ENCODE measurements at places on chromosomes 11 and 22.

GRCh38 chr22:50460938-50461337 is 13.9 kb downstream of the SBF1 start:
- DNase-seq: no peak

GRCh38 chr11:120830085-120830620 is 193.7 kb upstream of the TBCEL start:
- no peak for DNase-seq

- no peak for DNase-seq
These were observed 6.2 kb downstream of the HPS4 start for GRCh38 chr22:26477341-26477731.

- peak; percentile 90 for DNase-seq
These were observed at the start of gene CSNK1E for GRCh38 chr22:38317122-38317994. Gene CSNK1E, minus strand, starts transcription at chr22:38317433. Its CDS starts 3,276 bp downstream, at chr22:38314157.

GRCh38 chr22:45546333-45547015 is 43.8 kb downstream of the FBLN1 start:
- DNase-seq: no peak

DNA sequence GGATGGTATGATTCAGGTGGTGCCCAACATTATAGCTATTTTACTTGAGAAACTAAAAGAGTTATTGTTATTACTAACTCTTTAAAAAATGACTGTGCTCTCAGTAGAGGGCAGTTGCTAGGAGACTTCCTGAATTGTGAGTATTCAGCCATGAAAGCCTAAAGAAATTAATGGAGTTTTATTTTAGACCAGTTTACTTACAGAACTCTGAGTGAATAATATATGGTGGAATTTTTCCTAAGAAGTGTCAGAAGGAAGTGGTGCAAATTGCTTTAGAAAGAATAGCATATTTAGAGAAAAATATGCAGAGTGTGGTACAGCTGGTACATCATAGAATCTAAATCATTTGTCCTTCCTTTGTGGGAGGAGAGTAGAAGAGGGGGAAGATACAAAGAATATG is 689.9 kb upstream of the CCDC90B start:
- no peak for DNase-seq

DNA sequence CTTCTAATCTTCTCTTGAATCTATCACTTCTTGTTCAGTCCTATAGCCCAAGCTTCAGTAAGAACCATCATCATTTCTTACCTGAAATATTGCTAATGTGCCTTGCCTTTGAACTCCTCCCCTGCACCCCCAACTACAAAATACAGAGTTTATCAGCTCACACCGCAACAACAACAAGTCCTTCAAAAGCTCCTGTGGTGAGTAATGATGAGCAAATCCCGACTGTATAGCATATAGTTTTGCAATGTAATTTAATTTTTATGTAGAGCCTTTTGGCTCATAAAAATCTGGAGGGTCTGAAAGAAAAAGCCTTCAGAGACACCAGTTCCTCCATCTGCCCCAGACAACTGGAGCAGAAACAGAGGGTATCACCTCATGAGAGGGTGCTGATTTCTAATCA is 124.7 kb downstream of the ARHGAP32 start:
- no peak for DNase-seq

GRCh38 chr11:6653097-6653496 is 2.5 kb downstream of the DCHS1 start:
- no peak for DNase-seq

GRCh38 chr11:69416762-69417698 is 64.4 kb upstream of the LINC01488 start:
- no peak for DNase-seq

DNA sequence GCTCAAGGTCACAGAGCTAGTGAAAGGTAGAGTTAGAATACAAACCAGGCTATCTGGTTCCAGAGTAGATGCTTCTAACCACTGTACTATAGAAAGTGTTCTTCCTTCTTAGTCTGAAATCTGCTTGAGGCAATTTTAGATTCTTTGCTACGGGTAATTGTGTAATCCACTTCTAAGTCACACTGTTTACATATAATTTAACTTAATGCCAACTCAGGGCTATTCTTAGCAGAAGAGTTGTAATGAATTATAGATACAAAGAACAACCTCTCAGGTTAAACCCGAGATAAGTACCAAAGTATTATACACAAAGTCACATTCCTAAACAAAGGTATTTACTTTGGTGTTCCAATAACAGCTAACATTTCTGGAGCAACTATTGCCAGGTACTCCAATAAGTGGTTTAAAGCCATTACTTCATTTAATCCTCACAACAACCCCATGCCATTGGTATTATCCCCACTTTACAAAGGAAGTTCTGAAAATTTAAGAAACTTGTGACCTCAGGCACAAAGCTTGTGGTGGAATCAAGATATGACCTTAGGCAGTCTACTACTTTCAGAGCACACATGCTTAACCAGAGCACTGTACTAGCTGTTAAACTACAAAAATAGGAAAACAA is 31.1 kb upstream of the DDI1 start:
- no peak for DNase-seq

GRCh38 chr11:12112750-12113149 is 2.4 kb downstream of the MICAL2 start:
- no peak for DNase-seq

DNA sequence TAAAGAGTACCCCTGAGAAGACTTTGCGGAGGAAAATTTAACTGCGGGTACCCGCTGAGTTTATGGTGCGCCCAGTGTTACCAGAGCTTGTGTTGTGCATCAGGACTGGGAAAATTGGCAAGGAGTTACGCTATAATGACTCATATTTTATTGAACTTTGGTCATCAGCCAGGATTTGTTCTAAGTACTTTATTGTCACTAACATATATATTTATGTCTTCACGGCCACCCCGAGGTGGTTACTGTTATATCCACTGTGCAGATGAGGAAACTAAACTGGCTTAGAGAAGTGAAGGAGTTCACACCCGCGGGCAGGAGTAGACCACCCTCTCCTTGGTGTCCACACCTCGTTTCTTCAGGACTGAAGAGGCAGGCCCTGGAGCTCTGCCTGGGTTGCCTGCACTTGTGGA is 667 bp downstream of the ACCS start:
- DNase-seq: no peak

- DNase-seq: no peak
These were observed at the start of gene MS4A4A for GRCh38 chr11:60280412-60280811. Gene MS4A4A, plus strand, starts transcription at chr11:60280666. Its CDS starts 10 bp downstream, at chr11:60280676.

DNA sequence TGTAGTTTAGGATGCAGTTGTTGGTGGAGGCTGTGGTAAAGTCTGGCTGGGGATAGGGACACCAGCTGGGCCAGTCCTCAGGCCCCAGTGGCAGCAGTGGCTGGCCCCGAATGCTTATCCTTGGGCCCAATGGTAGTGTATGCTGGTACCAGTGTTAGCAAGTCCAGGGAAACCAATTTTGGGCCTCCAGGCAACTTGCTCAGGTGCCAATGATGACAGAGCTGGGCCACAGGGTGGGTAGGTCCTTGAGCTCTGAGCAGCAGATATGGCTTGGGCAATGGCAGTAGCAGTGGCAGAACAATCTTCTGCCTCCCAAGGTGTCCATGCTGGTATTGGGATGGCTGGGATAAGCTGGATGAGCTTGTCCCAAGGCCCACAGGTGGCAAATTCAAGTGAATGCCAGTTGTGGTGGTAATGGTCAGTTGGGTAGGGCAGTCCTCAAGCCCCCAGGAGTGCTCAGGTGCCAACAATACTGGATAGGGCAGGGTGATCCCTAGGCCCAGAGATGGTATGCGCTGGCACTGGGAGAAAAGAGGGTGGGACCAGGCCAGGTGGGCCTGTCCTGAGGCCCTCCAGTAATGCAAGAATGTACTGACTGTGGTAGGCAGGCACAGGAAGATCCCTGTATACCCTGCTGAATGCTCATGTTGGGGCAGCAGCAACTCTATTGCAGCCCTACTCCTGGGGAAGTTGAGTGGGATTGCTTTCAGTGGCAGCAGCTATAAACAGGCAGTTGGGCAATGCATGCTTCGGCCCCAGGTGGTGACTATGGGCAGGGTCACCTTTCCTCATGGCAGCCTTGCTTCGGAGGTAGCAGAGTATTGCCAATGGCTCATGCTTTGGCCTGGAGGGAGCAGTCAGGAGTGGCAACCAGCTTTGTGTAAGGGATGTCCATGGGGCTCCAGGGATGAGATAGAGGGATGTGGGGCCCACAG is 54.7 kb downstream of the KCNQ1OT1 start:
- DNase-seq: no peak

DNA sequence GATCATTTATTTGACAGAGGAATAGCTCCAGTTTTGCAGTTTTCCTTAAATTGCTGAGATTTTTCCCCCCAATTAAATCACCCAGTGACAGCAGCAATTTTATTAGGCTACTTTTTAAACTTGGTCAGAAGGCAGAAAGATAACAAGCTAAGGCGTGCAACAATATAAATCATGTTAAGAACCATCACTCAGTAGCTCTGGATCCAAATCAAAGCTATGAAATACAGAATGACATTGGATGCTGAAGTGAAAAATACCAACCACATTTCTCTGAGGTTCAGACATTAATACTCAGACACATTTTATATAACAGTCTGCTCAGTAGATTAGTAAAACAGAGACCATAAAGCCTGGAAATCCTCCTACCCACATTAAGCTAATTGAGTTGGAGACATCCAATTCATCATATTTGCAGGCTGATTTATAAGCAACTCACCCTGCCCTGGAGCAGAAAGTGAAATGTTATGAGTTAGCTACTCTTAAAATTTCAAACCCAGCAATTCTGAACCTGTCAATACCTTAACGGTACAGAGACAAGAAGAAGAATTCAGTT is 1108.4 kb downstream of the DLG2 start:
- DNase-seq: no peak

- DNase-seq: no peak
These were observed 46.7 kb upstream of the CCDC34 start for GRCh38 chr11:27409742-27410141.

DNA sequence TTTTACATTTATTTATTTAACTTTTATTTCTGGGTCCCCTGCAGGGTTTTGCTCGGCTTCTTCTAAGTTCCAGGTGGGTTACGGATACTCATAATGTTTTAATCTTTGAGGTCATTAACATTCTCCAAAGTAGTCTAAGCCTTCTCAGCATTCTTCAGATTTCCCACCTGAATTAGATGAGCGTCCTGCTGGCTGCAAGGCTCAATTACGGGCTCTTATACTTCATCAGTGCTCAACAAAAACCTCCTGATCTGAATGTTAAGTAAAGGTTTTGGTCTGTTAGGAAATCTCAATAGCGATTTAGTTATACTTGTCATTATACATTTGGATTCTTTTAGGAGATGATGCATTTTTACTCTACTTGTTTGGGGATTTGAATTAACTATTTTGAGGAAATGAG is 27.3 kb upstream of the NFRKB start:
- DNase-seq: no peak

DNA sequence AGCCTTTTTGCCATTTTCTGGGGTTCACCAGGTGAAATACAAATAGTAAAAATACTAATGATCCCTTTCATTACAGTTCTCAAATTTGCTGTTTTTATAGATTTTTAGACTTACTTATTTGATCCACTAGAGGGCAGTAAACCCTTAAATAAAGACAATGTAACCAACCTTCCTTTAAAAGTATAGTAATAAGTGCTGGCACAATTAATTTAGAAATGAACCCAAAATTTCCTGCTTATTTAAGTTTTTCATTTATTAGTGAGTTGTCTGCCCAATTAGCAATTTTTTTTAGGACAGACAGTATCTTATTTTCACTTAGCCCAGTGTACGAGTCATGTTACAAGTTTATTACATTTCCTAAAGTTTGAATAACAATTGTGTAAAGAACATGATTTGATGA is 4.7 kb downstream of the DDIAS start:
- no peak for DNase-seq

DNA sequence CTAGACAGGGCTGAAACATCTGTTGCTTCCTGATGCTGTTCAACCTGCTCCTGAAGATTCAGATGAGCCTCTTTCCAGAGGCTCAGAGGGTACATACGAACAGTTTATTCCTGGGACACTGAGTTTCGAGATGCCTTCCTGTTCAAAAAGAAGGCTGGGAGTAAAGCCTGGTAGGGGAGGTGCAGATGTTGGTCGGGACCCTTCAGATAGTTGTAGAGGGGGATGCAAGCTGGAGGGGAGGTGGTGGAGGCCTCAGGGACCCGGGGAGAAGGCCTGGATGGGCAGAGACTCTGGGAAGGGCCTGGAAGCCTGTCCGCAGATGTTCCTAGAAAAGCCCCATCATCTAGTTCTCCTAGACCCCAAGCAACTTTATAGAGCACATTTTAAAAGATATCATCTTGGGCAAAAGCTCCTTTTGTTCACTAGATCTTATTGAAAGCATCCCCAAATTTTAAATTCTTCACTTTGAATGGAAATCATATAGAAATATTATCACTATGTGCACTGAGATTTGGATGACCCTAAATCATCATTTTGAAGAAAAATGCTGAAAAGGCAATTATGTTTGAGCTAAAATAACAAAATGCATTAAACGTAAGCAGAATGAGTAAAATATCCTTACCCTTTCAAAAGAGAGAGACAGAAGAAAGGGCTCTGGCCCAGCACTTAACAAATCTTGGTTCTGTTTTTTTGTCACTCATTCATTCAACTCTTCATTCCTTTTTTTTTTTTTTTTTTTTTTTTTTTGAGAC is 41.2 kb downstream of the RTL6 start:
- no peak for DNase-seq

- no peak for DNase-seq
These were observed 115.9 kb downstream of the CCDC81 start for GRCh38 chr11:86490582-86490981.

DNA sequence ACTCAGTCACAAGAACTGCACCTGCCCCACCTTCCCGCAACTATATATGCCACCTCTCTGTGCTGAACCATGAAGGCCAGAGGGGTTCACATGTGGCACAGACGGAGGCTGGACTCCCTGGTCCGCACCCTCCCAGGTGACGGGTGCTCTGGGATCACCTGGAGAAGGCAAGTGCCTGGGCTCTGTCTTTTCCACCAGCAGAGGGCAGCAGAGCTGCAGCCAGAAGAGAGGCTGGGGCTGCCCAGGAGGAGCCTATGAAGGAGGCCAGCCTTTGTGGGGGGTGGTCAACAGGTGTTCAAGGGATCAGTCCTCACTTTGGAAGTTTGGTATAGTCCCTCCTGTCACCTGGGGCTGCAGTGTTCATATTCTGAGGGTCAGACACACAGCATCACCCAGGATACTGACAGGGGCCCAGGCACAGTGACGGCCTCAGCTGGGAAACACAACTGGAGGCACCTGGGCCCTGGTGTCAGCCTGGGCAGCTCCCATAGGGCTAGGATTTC is 39.2 kb upstream of the IGLL5 start:
- no peak for DNase-seq

- no peak for DNase-seq
These were observed 10.6 kb downstream of the ART1 start for GRCh38 chr11:3655547-3655946.

DNA sequence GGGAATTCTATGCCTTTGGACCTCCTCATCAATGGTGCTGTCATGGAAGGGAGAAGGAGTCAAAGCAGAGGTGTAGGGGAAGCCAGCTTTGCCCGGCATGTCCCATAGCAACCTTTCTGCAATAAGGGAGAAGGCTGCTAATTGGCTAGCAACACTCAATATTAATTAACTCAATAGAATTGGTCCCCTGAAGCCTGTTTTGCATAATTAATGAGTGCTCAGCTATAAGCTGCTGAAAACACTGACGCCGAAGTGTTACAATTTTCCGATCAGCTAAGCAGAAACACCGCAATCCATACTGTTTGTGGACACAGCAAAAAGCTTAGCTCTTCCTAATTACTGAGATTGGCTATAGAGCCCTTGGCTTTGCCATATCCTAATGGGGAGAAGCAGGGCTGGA is 245.0 kb downstream of the CSNK2A3 start:
- no peak for DNase-seq

- DNase-seq: no peak
These were observed 8.5 kb upstream of the ZNRF3 start for GRCh38 chr22:28874811-28875320.

GRCh38 chr11:119019996-119020395 is 1.4 kb downstream of the TRAPPC4 start:
- DNase-seq: no peak

- DNase-seq: no peak
These were observed 2.2 kb downstream of the TUT1 start for GRCh38 chr11:62588966-62589637.

Measured in cardiac septum (tissue), 1 donor.